A549 treated with CORT108297 at 1 μM for 4 hours (cell line): ENCODE measurements at places on chromosomes 16 and 17. TPM values are rescaled to one million over a fixed set of nuclear protein-coding genes. Genes with fewer than 3 reads are reported as not detected.

ZNF263 gene
- 33.4 to 40.7 TPM (median 35.7 TPM) in 5 replicates for total RNA-seq

HBM gene
- total RNA-seq: not detected in 5 replicates

RAPGEFL1 gene
- total RNA-seq: 2.6 to 2.9 TPM (median 2.8 TPM) in 5 replicates

NPIPA3 gene
- 0.65 to 1.8 TPM (median 1.6 TPM) in 5 replicates for total RNA-seq

PHOSPHO1 gene
- 0.40 to 0.92 TPM (median 0.55 TPM) in 5 replicates for total RNA-seq

KRTAP2-2 gene
- not detected in 5 replicates for total RNA-seq

KRTAP9-2 gene
- total RNA-seq: not detected in 5 replicates

DHRS7C gene
- not detected in 5 replicates for total RNA-seq
